ENCODE measurements at places on chromosomes 2 and 18.

DNA sequence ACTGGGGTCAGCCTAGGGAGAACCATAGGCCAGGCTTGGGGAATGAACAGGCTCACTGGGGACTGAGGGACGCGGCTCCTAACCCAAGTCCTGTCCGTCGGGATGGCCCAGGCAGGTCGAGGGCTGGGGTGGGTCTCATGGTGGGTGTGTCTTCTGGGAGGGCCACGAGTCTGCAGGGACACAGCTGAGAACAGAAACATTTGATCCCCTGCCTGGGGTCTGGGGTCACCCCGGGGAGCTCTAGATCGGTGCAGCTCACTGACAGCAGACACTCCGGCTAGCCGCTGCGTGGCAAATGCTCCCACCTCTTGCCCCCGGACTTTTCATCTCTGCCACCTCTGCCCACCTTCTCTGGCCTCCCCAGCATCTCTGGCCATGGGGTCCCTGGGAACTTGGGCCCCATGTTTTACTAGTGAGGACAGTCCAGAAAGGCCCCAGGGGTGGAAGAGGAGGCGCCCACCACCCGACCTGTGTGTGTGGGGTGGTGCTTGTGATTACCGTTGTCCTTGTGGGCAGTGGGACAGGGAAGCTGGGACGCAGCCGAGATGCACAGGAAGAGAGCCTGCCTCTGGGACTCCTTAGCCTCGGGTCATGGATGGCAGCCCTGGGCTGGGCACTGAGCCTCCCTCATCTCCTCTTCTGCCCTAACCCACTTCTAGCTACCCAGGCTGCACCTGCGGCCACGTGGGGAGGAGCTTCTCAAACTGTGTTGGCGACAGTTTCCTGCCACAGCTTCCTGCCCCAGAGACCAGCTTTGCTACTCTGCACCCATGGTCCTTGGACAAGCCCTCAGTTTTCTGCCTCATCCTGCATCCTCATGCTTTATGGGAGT is 4.9 kb downstream of the ZAP70 start:
- peak; percentile 8 for DNase-seq

DNA sequence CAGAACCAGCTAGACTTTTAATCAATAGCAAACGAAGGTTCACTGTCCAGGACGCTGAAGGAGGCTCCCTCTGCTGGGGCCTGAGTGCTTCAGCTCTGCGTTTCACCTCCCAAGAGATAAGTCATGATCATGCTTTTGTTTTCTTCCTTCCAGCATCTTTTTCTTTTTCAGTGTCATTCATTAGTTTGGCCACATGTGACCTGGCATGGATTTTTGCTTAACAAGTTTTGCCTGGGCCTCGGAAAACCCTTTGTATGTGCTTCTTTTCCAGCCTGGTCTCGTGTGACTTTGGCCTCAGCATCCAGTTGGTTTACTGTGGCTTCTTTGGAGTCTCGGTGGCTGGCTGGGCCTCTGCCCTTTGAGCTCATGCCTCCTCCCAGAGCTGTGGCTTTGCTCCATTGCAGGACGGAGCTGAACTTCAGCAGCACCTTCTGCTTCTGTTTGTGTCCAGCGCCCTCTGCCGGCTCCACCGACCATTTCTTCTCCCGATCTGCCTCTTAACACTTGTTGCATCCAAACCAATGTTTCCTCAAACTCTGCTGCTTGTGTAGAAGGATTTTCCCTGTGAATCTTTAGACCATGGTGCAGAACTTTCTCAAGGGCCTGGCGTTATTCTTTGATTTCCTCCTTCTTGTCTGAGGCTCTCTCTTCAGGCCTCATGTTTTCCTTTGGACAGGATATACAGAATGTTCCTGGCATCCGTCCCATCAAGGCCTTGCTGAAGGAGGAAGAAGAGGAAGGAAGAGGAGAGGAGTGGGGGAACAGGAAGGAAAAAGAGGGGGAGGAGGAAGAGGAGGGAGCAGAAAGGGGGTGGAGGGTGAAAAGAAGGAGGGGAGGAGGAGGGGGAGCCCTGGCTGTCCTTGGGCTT is 23.6 kb upstream of the HES6 start:
- peak; percentile 93 for DNase-seq

- DNase-seq, result no peak
These were observed 304.5 kb downstream of the EIPR1 start for GRCh38 chr2:3073041-3073595.

GRCh38 chr2:95262896-95263542 is 11.2 kb upstream of the PROM2 start:
- no peak for DNase-seq

GRCh38 chr2:221156062-221156734 is 415.9 kb downstream of the EPHA4 start:
- DNase-seq, result no peak

DNA sequence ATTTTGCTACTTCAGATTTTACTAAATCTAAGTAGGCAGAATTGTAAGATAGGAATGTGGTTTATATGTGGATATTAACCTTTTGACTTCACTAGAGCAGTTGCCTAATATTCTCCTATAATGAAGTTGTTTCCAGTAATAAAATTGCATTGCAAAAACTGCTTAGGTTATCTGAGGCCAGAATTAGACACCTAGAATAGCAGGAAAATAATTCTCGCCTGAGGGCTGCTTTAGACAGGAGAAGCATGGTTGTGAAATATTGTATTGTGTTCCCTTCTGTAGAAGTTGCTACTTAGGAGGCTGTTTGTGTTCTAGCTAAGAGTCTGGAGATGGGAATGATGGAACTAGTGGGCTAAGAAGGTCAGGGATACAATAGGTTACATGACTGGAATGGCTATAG is 146.3 kb downstream of the PLCL1 start:
- DNase-seq, result no peak

DNA sequence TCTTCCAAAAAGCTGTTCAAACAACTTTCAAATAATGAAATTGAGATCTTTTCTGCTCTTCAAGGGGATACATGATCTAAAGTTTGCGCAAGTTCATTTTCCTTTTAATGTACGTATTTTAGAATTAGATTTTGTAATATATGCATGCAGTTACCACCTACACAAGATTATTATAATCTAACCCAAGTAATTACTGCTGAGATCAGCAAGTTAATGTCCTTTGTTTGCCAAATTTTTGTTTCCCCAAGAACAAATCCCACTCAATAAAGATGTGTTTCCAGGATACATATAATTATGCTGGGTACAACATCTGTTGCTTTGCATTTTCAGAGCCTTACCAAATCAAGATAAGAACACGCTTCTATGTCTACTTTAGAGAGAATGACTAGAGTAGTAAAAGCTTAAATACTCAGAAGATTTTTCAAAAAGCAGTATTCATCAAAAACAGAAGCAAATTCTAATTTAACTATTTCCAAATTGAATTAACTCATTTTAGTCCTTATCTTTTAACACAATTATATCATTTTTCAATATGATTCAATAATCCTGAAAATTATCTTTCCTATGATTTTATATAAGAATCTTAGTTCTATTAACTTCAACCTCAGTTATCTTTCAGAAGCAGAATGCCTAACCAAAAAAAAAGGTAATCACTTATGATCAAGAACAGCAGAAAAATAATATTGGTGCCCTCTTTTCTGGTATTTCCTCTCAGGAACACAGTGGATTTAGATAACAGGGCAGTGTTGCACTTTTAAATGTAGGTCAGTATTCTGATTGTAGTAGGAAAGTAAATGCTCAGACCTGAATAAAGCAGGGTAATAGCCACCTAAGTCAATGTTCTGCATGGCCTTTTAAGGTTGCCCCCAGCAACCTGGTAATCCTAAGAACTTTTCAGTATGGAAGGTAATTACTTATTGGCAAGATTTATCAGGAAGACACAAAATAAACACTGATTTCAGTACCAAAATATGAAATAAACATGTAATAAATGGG is 28.0 kb downstream of the CERKL start:
- DNase-seq, result no peak
